ENCODE measurements at places on chromosomes 3 and 15.

DNA sequence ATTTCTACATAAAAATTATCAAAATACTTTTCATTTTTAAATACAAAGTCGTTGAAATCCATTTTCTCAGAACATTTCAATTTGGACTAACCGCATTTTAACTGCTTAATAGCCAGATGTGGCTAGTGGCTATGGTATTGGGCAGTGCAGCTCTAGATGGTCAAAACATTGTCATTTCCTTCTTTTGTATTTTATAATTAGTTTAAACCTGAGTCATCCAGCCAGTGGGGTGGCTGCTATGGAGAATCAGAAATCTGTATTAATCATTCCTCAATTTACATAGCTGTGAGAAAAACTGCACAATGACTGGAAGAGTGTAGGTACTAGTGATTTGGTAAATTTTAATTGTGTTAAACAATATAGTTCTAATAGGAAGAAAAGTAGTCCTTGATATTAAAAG lies 245.3 kb downstream of the PDZRN3 start:
- no peak for ATAC-seq

DNA sequence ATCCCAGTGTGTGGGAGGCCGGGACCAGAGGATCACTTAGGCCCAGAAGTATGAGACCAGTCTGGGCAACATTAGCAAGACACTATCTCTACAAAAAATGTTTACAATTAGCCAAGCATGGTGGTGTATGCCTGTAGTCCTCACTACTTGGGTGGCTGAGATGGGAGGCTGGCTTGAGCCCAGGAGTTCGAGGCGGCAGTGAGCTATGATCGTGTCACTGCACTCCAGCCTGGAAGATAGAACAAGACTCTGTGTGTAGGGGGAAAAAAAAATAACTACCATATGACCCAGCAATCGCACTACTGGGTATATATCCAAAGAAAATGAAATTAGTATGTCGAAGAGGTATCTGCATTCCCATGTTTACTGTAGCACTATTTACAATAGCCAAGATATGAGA lies 22.6 kb downstream of the RYK start:
- no peak for ATAC-seq

- no peak for ATAC-seq
Observed at GRCh38 chr3:138254216-138254615, 67.1 kb downstream of the ARMC8 start.

DNA sequence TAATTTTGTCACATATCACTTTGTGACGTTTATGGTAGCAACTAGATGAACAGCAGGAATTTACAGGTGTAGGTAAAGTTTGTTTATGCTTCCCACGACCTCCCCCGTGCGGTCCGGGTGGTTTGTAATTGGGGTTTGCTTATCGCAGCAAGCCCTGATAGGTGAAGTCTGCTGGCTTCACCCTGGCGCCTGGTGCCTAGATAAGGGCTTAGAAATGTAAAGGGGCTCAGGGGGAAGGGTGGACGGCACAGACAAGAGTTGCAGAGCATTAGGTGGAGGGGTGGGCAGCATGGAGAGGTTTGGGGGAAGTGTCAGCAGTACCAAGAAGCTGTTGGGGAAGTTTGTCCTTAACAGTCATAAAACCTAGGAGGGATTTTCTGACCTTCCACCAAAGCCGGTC lies 108.1 kb upstream of the RNF7 start:
- no peak for ATAC-seq

- no peak for ATAC-seq
Observed at GRCh38 chr3:57160765-57161538, 4.2 kb downstream of the IL17RD start.

GRCh38 chr15:82294061-82294690 lies 31.6 kb downstream of the SAXO2 start:
- no peak for ATAC-seq

GRCh38 chr15:57387564-57388076 lies 11.3 kb downstream of the CGNL1 start:
- no peak for ATAC-seq

DNA sequence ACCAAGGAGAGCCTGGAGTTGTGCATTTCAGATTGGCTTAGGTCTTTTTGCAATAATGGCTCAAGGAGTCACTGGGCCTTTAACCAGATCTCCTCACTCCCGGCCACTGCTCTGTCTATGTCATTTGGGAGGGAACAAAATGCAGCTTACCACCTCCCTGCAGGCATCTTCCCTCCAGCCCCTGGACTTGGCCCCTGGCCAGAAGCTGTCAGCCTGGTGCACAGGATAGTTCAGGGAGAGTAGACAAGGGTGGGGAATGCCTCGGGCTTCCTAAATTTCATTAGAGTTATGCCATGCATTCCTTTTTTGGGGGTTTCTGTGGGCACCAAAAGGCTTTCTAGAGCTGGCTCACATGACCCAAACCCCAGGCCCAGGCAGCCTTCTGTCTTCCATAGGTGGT lies 70.2 kb upstream of the HRH1 start:
- ATAC-seq, result no peak

GRCh38 chr3:127093312-127093711 lies 99.6 kb upstream of the PRR23E start:
- ATAC-seq, result no peak

DNA sequence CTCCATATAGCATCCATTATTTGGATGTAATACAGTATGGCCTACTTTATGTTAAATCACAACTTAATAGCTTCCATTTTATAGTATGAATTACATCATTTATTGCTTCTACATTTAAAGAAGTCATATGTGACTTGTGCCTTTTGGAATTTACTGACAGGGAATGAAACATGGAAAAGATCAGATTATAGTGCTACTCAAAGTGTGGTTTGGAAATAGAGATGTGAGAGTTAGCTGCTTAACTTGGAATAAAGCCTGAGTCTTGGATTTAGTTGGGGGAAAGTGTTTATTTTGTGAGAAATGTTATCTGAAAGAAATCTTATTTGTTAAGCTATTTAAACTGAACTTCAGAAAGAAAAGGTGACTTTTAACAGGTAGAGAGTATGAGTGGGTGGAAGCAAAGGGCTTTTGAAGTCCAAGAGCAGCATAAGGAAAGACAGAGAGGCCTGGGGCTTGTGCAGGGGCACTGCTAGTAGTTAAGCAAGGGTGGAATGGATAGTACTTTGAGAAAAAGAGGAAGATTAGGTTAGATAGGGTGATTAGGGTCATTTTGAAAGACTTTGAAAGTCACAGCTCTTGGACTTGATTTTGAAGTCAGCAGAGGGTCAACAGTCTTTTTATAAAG lies 60.5 kb downstream of the SLMAP start:
- no peak for ATAC-seq

DNA sequence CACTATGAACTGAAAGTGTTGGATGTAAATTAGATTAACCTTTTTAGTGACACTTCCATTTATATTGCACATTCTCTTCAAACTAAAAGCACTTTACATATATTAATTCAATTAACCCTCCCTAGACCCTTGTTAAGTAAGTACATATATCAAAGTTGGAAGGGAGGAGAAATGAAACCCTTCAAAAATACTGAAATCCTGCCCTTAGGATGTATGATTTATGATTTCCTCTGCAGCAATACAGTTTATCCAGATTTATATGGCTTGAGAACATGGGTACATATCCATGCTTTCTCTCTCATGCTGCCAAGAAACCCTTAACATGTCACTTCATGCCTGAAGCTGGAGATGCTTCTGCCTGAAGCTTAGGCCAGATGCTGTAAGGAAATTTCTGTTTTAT lies 11.0 kb downstream of the CLSTN2 start:
- ATAC-seq, result no peak

- no peak for ATAC-seq
Observed at GRCh38 chr15:57746786-57747185, 40.3 kb downstream of the POLR2M start.

- ATAC-seq, result peak; percentile 34
Observed at GRCh38 chr15:90597577-90597976, 67.9 kb downstream of the CRTC3 start.

DNA sequence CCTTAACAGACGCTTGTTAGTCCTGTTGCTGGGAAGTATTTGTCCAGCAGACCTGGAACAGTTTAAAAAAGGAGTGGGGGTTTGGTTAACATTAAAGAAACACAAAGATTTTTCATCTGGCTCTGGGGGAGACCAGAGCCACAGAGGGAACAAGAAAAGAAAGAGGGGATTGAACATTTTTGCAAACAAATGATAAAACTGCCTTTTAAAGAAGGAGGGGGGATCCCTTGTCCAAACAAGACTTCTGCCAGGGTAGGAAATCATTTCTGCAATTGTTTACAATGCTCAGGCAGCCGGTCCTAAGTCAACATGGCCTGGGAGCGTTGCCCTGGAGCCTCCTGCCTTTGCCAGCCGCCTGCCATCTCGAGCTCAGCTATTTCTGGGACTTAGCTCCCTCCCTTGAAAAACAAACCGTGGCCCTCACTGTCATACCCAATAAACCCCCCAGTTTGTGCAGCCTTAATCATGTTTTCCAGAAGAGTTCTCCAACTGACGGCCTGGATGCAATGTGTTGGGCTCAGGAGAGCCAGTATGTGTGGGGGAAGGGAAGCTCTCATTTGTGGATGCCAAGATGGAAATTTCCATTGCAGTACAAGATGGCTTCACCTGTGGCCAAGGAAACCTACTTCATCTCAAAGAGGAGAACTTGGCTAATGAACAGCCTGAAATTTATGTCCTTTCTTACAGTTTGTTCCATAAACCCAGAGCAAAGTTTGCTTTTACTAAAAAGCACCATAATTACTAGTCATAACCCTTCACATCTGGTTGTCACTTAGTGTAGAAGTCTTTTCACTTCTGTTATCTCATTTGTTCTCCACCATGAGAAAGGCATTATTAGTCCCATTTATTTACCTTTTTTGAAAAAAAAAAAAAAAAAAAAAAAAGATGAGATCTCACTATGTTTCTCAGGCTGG lies 75.9 kb upstream of the RNU6-1 start:
- ATAC-seq, result no peak

GRCh38 chr15:49235446-49236124 lies 65.5 kb downstream of the GALK2 start:
- peak; percentile 54 for ATAC-seq

DNA sequence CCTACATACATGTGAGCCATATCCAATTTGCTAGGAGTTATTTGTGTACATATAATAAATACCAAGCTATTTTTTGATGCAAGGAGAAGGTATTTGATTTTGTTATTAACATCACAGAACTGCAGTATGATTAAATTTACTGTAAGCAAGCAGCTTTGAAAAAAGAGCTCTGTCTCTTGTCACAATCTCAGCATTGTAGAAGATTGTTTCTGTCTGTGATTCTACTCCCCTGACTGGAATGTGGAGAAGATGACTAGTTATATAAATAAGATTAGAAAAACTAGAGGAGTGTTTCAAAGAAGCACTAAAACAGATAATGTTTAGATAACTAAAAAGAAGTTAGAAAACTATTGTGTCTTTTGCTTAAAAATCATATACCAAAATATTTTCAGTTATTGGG lies 17.1 kb upstream of the DCBLD2 start:
- no peak for ATAC-seq

GRCh38 chr15:40054855-40055575 lies 16.0 kb upstream of the SRP14 start:
- peak; percentile 82 for ATAC-seq

GRCh38 chr15:89399238-89400115 lies 64.9 kb upstream of the POLG start:
- ATAC-seq, result peak; percentile 70

DNA sequence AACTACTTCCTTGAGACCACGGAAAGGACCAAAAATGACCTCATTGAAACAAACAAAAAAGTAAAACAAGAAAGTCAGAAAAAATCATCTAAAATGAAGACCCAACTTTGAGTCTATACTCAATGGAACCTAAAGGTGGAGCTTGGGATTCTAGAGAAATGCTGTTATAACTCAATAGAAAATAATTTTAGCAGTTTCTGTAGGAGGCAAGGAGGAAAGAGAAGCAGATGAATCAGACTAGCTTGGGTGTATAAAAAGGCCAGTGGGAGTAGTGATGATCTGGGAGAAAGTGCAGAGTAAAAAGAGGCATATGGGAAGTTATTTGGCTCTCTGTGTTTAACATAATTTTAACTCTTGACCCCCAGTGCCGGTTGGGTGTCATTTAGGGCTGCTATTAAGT lies 94.4 kb downstream of the TMCO5A start:
- no peak for ATAC-seq

- ATAC-seq, result no peak
Observed at GRCh38 chr15:70584838-70585706, 178.3 kb downstream of the UACA start.

GRCh38 chr15:68403161-68403941 lies 28.6 kb downstream of the ITGA11 start:
- ATAC-seq, result no peak

- no peak for ATAC-seq
Observed at GRCh38 chr15:64521726-64522164, 61.4 kb downstream of the ZNF609 start.

GRCh38 chr3:183427876-183428446 lies 458 bp downstream of the MCF2L2 start:
- ATAC-seq, result peak; percentile 61

- ATAC-seq, result no peak
Observed at GRCh38 chr3:157163217-157163953, 3.4 kb upstream of the CCNL1 start.

GRCh38 chr15:90174140-90174875 lies 26.8 kb upstream of the SEMA4B start:
- ATAC-seq, result no peak

GRCh38 chr3:110727056-110727455 lies 344.6 kb upstream of the NECTIN3 start:
- ATAC-seq, result no peak

DNA sequence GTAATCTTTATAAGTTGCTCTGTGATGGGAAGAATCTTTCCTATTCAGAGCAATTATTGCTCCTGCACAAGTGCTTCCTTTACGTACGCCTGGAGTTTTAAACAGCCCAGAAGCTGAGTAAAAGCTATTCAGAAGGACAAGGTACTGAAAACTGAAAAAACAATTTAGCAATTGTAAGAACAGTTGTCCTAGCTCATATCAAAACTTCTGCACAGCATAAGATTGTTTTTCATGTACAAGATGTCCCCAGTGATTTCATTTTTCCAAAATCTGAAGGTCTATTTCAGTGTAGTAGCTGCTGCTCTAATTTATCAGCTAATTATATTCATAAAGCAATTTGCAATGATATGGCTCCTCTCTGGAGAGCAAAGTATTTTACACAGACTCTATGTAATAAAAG lies 23.7 kb downstream of the KCNAB1 start:
- no peak for ATAC-seq

- no peak for ATAC-seq
Observed at GRCh38 chr3:179450261-179450701, 989 bp downstream of the GNB4 start.

DNA sequence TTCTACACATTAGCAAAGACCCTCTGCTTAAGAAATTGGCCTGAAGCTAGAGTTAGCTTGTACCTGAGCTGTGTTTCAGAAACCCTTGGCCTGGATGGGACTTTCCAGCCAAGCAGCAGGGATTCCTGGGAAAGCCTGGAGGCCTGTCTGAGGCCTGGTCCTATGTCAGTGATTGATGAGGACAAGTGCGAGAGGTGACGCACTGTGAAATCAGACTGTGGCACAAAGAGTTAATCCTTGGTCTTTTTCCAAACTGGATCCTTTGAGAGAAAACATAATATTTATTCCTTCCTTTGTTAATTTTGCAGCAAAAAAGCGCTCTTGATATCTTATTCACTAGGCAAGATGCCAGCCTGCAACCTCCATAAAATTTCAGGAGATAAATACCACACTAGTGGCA lies 225.0 kb upstream of the ATP11B start:
- no peak for ATAC-seq

- no peak for ATAC-seq
Observed at GRCh38 chr3:14480207-14481017, 59.7 kb downstream of the GRIP2 start.
